Upper lobe of right lung (tissue), 1 donor: ENCODE measurements at places on chromosomes 7 and 10. TPM values are rescaled to one million over a fixed set of nuclear protein-coding genes. Genes with fewer than 3 reads are reported as not detected.

DNA sequence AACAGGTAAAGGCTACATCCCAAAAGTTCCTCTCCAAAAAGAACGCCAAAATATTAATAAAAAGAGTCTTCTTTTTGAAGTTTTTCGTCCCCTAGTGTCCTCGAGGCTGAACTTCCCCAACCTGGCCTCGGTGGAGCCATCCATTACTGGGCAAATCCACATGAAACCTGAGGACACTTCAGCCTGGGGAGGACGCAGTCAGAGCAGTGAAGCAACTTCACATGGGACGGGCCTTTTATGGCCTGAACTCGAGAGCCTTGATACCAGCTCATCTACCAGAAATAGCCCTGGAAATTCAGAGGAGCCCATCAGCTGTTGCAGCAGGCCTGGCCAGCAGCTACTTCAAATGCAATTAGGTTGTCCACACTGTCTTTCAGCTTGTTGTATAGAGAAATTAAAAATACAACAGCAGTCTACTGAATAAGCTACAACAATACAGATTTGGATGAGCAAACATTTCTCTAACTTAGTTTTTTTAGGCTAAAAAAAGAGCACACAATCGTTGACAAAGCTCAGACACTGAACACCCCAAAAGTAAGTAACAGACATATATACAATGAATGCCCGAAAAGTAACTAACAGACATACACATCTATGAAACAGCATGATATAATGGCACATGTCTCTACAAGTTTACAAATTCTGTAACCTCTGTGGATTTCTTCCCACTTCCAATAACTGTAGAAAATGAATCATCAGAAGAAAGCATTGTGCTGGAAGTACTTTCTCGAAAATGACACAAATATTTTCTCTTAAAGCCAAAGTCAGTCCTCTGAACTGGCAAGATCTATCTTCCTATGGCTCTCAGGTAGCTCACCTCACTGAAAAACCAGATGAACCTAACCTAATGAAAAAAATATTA lies at the start of gene SVIL:
TSS of gene SVIL (minus strand) at position 208 of the 862 bp plus-strand sequence. CDS start 79,913 bp downstream, outside the sequence.
- H3K27me3 ChIP-seq = no peaks in the 10 kb centered on the region
- peak; percentile 70 for DNase-seq
- H3K27ac ChIP-seq = peak within 1 kb of the TSS; percentile 47
- peaks cover 42% of the 10 kb centered on the region for H3K4me1 ChIP-seq

DNA sequence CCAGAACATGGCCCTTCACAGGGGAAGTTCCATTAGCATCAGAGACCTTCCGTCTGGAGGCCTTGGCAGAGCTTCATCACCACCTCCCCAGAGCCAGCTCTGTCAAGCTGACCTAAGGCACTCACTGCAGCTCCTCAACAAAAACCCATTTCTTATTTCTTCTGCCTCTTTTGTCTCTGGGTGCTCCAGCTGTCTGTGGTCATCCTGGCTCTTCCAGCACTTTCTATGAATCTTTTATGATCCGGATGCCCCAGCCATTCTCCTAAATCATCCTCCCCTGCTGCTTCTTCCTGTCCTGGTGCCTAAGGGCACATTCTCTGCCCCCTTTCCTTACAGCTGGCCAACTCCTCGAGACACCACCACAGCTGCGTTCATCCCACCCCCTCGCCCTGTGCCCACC lies 171.7 kb upstream of the INSYN2A start:
- peaks cover 7% of the 10 kb centered on the region for H3K36me3 ChIP-seq
- no peaks in the 10 kb centered on the region for H3K4me1 ChIP-seq
- H3K27ac ChIP-seq = no peak overlapping the region
- H3K27me3 ChIP-seq = no peaks in the 10 kb centered on the region
- DNase-seq = no peak

DNA sequence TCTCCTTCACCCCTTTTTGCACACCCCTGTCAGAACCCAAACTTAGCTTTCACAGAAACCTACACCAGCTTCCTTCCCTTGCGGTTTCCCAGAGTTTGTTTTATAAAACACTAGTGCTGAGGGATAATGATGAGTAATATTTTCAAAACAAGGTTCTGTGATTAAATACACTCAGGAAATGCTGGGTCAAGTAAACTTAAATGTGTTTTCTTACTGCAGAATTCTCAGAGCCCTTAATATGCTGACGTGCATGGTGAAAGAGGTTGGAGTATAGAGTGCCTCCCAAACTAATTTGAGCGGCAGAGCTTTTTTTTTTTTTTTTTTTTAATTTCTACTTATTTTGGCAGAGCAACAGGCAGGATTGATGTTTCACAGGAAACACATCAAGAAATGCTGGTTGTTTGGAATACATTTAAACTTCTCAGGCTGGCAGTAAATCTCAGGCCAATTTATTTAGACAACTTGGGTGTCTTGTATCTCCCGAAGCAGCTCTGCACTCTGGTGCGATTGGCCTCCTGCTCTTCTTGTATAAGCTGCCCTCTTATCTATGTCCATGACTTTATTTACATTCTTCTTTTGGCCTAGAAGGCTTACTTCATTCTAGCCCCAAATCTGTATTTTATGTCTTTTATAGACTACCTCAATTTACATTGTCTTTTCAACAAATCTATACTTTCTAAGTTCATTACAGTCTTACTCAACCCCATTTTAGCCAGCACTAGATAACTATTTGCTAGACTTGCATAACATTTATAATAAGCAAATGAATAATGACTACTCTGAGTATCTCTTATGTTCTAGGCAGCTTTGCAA lies 165.4 kb downstream of the BMPER start:
- peaks cover 9% of the 10 kb centered on the region for H3K4me1 ChIP-seq
- no peak overlapping the region for H3K4me3 ChIP-seq
- no peaks in the 10 kb centered on the region for H3K36me3 ChIP-seq
- DNase-seq = no peak
- no peaks in the 10 kb centered on the region for H3K27me3 ChIP-seq

DNA sequence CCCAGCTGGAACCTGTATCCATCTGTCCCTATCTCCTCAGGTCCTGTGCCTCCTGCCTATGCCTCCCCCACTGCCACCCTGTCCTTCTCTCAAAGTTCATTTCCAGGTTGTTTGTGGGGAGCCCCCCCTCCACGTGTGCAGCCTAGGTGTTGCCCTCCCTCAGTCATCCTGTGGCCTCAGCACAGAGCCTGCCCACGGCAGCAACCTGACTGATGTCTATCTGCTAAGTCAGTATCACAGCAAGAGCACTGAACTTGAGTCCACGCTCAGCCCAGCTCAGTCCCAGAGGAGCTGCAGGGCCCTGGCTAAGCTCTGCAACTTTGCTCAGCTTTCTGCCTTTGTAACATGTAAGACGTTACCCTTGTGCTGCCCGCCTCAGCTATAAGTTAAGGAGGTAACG lies 28.7 kb downstream of the FAM53B start:
- H3K36me3 ChIP-seq = no peaks in the 10 kb centered on the region
- no peaks in the 10 kb centered on the region for H3K27me3 ChIP-seq
- peaks cover 51% of the 10 kb centered on the region for H3K4me1 ChIP-seq

DNA sequence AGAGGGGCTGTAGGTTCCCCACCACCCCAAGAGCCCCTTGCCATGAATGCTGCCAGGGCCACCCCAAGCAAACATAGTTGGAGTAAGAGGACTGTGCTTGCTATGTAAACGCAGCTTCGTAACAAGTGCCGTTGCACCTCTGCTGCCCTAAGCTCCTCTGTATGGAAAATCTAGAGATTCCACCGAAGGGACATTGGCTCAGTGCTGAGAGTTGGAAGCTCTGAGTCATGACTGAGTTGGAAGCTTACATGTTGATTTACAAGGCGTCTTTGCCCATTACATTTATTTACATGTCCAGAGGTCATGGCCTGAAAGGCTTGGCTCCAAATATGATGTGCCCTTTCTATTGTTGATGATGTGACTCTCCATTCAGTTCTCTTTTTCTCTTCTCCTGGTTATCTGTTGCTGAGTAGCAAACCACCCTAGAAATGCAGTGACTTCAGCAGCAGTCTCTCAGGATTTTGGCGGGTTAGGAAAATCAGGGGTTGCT lies 233.1 kb upstream of the TCF7L2 start:
- H3K4me1 ChIP-seq = no peaks in the 10 kb centered on the region
- DNase-seq = no peak
- H3K4me3 ChIP-seq = no peak overlapping the region
- no peak overlapping the region for H3K27ac ChIP-seq

- no peak for DNase-seq
- no peak overlapping the region for H3K27ac ChIP-seq
- H3K27me3 ChIP-seq = no peaks in the 10 kb centered on the region
- no peaks in the 10 kb centered on the region for H3K36me3 ChIP-seq
- H3K4me3 ChIP-seq = no peak overlapping the region
- H3K4me1 ChIP-seq = no peaks in the 10 kb centered on the region
These were observed 621.4 kb downstream of the PHTF2 start for GRCh38 chr7:78420001-78420400.

DNA sequence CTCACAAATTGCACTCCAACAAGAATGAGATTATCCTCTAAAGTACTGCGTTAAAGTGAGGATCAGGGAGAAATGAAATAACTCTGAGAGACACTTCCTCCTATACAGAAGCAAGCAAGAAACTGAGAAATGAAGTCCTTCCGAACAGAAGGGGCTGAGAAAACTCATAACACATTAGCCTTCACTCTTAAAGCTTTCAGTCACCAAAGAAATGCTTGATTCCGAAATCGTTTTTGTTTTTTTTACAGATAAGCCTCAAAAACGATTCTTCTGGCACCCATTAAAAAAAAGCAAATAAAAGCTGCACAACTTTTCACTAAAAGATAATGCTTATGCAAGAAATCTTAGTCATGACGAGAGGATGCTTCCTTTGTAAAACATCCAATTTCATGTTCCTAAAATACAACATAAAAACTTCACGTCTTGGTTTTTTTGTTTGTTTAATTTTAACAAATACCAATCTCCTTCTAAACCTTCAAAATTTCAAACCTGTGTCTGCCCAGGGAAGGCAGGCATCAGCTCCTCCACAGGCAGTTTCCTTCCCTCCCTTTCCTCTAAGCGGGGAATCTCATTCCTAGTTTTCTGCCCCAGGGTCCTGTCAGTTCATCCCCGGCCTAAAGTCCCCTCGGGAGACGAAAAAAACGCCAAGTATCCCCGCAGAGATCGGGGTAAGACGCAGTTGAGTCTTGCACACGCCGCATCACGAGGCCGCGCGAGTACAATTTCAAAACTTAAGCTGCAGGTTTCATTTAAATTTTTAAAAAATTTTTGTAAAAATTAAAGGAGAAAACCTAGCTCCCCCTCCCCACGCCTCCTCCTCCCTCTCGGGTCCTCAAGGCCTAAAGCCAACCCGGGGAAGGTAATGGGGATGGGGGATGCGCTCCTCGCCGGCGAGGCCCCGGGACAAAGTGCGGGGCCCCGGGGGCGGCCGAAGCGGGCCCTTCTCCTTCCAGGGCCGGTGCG lies 1.1 kb downstream of the BAZ1B start:
- H3K36me3 ChIP-seq = peaks cover 27% of the 10 kb centered on the region
- no peak for DNase-seq
- no peaks in the 10 kb centered on the region for H3K27me3 ChIP-seq
- H3K4me3 ChIP-seq = peak overlapping the region; percentile 84
- H3K4me1 ChIP-seq = peaks cover 43% of the 10 kb centered on the region

DNA sequence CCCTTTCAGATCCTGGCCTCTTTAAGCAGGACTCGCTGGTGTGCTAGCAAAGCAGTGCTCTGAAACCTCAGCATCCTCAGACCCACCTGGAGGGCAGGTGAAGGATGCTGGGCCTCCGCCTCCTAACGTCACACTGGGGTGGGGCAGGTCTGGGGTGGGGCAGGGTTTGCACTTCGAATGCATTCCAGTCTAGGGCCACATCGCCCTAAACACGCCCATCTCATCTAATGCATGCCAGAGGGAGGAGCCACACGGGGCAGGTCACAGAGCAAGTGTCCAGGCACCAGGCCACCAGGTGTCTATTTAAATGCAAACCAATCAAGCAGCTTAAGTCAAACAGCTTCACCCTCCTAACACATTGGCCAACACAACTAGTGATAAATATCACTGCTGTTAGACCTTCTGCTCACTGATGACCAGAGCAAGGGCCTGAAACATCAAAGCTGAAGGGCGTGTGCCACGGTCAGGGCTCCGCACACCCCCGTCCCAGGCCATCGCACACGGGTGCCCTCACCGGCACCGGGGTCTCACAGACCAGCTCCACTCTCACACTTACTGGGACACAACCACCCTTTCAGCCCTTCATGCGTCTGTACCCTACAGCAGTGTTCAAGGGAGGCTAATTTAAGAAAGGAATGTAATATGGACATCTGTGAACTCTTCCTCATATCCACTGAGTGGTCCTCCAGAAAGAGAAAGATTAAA lies 47.1 kb downstream of the DIP2C start:
- no peaks in the 10 kb centered on the region for H3K27me3 ChIP-seq
- no peaks in the 10 kb centered on the region for H3K4me1 ChIP-seq
- no peak overlapping the region for H3K27ac ChIP-seq
- H3K36me3 ChIP-seq = no peaks in the 10 kb centered on the region

DNA sequence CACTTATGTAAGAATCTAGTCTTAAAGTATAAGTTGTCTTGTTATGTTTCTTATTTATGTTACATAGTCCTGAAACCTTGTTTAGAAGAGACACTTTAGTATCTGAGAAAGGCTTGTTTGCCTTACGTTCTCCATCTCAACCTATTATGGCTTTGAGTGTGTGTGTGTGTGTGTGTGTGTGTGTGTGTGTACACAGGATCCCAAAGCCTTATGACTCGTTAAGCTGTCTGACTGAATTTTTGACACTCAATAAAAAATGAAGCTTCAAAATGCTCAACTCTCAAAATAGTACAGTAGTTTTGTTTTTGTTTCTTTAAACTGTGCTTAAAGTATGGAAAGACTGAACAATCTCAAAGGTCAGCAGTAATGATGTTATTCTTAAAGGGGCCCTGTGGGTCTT lies 18.0 kb downstream of the CALU start:
- no peak overlapping the region for H3K4me3 ChIP-seq
- DNase-seq = no peak
- no peaks in the 10 kb centered on the region for H3K27me3 ChIP-seq
- peaks cover 7% of the 10 kb centered on the region for H3K4me1 ChIP-seq

DNA sequence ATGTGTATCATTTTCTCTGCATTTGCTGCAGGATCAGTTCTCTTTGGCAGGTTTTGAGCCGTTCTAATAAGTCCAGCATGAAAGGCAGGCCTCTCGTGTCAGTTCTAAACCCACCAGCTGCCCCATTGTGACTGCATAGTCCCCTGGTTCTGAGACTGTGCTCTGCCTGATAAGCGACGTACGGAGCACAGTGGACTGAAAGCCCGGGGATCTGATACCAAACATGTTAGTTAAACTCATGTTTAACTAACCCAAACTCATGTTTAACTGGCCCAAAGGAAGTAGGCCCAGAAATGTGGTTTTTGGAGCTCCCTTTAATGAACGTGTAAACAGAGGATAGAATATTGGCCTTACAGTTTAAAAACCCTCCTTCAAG lies 98.0 kb upstream of the PDCD4 start:
- no peak overlapping the region for H3K27ac ChIP-seq
- H3K36me3 ChIP-seq = no peaks in the 10 kb centered on the region
- H3K27me3 ChIP-seq = peaks cover 4% of the 10 kb centered on the region
- no peaks in the 10 kb centered on the region for H3K4me1 ChIP-seq

- no peaks in the 10 kb centered on the region for H3K4me1 ChIP-seq
- no peak overlapping the region for H3K27ac ChIP-seq
- no peak for DNase-seq
These were observed 244.3 kb upstream of the PHYHIPL start for GRCh38 chr10:58932126-58932525.

- no peak overlapping the region for H3K4me3 ChIP-seq
- DNase-seq = no peak
- H3K4me1 ChIP-seq = no peaks in the 10 kb centered on the region
- H3K27me3 ChIP-seq = no peaks in the 10 kb centered on the region
- no peak overlapping the region for H3K27ac ChIP-seq
These were observed 228.1 kb downstream of the BICC1 start for GRCh38 chr10:58740620-58741369.

GJD4 gene
- total RNA-seq = not detected

NME8 gene
- total RNA-seq = 2.1 TPM

TNS3 gene
- total RNA-seq = 168 TPM

NUTM2E gene
- total RNA-seq = not detected

CACNB2 gene
- total RNA-seq = 4.2 TPM

MYL10 gene
- not detected for total RNA-seq

GPR26 gene
- total RNA-seq = not detected
